ENCODE measurements at places on chromosomes 7 and 10. TPM values are rescaled to one million over a fixed set of nuclear protein-coding genes. Genes with fewer than 3 reads are reported as not detected.

HOXA9 gene
- 56.1 TPM for total RNA-seq

LRRC17 gene
- 1.1 TPM for total RNA-seq

PRLHR gene
- total RNA-seq, result not detected

OGDH gene
- 233 TPM for total RNA-seq

RBM20 gene
- total RNA-seq, result 4.1 TPM

CDK1 gene
- 12.4 TPM for total RNA-seq

HOXA1 gene
- 1.7 TPM for total RNA-seq

PIK3CG gene
- 7.9 TPM for total RNA-seq

DOCK4 gene
- 16.6 TPM for total RNA-seq

NPM3 gene
- total RNA-seq, result 25.6 TPM

Data from Peyer's patch (tissue), 4 donors.